ENCODE measurements at places on chromosomes 6 and 20.

DNA sequence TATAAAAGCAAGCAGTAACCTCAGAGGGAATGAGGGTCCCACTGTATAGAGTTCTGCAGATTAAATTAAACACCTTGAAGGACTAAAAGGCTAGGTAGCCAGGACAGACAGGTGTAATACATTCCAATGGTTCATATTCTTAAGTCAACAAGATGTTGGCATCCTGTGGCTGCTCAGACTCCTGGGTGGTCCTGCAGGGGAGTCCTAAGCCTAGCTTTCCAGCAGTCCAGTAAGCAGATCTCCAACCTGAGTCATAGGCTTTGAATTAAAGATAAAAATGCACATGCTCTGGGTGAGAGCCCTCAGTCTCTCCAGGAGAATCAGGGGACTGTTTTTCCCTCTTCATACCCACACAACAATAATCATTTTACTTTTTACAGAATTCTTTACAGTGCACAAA is 307.3 kb upstream of the SUPT3H start:
- no peak for DNase-seq

GRCh38 chr6:157869673-157870302 is 46.7 kb downstream of the SNX9 start:
- DNase-seq: no peak

- DNase-seq: peak; percentile 46
Observed at GRCh38 chr20:36154700-36155628, at the start of gene EPB41L1. EPB41L1 (plus strand) TSS chr20:36154740; CDS start chr20:36173778, 19,038 bp downstream.

DNA sequence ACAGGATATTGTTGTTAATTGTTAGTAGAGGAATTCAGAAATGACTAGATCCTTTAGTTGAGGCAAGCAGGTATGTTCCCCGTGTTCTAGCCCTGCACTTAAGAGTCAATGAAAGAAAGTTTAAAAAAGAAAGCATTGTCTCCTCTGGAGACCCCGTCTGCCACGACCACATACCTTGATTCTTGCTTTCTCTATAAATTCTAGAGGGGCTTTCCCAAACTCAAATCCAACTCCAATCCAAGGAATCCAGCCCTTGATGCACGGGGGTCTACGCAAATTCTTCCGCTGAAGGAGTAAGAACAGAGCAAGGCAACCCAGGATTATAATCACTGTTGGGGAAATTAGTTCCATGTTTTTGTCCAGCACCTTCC is 401 bp downstream of the CYP39A1 start:
- no peak for DNase-seq

DNA sequence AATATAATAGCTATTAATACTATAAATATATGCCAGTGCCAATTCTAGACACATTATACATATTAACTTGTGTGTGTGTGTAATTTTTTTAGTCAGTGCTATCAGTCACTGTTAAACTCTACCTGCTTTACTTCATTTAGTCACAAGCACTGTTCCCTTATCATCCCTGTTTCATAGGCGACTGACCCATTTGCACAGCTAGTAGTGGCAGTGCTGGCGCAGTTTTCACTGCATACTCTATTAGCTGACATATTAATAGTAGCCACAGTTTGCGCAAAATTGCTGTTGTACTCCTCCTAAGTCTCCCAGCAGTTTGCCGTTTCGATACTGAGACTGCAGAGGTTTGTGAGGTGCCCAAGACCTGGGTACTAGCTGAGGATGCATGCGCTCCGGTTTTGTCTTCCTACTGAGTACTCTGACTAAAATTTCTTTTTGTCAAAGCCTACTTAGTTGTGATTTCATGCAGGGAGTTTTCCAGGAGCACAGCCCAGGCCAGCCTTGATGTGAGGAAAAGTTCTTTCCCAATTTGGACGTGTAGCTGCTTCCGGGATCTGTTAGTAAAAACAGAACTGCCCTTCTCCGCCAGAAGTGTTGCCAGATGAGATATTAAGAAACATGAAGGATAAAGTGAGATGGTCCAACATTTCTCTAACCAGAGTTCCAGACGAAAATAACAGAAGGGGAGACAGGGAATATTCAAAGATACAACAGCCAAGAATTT is 5.6 kb downstream of the BAG2 start:
- no peak for DNase-seq

- no peak for DNase-seq
Observed at GRCh38 chr20:15890407-15890982, 682.8 kb downstream of the KIF16B start.

DNA sequence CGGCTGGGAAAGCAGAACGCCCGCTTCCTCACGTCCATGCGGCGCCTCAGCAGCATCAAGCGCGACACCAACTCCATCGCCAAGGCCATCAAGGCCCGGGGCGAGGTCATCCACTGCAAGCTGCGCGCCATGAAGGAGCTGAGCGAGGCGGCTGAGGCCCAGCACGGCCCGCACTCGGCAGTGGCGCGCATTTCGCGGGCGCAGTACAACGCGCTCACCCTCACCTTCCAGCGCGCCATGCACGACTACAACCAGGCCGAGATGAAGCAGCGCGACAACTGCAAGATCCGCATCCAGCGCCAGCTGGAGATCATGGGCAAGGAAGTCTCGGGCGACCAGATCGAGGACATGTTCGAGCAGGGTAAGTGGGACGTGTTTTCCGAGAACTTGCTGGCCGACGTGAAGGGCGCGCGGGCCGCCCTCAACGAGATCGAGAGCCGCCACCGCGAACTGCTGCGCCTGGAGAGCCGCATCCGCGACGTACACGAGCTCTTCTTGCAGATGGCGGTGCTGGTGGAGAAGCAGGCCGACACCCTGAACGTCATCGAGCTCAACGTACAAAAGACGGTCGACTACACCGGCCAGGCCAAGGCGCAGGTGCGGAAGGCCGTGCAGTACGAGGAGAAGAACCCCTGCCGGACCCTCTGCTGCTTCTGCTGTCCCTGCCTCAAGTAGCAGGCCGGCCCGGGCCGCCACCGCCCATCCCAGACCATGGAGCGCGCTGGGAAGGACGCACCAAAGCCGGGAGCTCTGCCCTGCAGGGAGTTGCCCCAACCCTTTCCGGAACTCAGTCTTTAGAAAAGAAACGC is 36.7 kb downstream of the STX11 start:
- no peak for DNase-seq

GRCh38 chr6:31426395-31427354 is 23.3 kb downstream of the MICA start:
- DNase-seq: no peak

GRCh38 chr6:52976591-52977035 is 18.5 kb downstream of the GSTA4 start:
- DNase-seq: no peak

GRCh38 chr6:128238225-128238624 is 282.2 kb downstream of the PTPRK start:
- no peak for DNase-seq

DNA sequence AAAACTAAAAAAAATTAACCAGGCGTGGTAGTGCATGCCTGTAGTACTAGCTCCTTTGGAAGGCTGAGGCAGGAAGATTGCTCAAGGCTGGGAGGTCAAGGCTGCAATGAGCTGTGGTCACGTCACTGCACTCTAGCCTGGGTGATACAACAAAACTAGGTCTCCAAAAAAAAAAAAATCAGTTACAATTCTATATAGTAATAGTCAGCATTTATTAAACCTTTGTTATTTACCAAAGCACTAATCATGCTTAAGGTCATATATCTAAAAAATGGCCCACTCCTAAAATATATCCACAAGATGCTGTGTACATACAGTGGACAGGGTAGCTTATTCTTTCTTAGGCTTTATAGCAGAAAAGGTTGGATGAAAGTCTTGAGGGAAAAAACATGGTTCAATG is 152.4 kb downstream of the TFAP2A start:
- no peak for DNase-seq

DNA sequence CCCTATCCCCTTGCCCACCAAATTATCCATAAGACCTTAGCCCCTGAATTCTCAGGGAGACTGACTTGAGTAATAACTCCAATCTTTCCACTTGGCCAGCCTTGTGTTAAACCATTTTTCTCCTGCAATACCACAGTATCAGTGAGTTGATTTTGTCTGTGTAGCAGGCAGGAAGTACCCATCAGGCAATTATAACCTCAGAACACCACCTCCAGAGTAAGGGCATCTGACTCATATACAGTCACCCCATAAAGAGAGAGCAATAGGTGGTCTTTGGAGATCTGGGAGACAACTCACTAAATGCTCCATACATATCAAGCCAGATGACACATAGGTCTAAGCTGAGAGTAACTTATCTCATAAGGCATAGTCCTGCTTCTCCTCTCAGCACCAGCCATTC is 83.7 kb downstream of the FILIP1 start:
- no peak for DNase-seq

DNA sequence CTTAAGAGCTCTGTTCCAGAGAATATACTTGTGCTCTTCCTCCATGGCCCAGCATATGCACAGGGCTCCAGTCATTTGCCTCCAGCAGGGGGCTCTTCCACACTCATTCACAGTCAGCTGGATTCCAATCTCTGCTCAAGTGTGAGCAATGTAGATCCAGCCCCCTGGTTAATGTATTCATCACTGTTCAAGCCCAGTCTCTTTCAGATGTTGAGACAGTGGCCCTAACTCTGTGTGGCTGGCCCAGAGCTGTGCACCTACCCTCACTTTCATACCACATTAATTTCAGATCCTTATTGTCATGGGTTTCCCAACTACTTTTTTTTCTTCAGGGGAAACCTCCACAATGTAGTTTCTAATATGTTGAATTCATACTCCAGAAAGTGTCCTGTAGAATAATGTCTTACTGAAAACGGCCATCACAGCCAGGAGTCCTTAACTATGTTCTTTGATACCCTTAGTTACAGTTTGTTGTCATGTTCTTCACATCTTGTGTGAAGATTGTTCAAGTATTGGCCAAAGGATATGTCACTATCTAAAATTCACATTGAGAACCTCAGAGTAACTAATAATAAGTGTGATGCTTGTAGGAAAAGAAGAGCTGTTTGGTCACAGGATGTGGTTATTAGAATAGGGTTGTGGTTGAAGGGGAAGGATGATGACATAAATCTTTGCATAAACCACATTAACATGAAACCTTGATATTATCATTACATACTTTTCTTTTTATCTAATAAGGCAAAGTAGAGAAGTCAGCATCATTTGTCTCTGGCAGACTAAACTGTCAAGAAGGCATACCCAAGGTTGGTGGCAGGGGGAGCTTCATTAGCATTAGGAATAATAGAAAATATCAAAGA is 14.4 kb upstream of the HLA-DQA1 start:
- DNase-seq: no peak

- no peak for DNase-seq
Observed at GRCh38 chr6:158849899-158850806, 31.0 kb upstream of the EZR start.

DNA sequence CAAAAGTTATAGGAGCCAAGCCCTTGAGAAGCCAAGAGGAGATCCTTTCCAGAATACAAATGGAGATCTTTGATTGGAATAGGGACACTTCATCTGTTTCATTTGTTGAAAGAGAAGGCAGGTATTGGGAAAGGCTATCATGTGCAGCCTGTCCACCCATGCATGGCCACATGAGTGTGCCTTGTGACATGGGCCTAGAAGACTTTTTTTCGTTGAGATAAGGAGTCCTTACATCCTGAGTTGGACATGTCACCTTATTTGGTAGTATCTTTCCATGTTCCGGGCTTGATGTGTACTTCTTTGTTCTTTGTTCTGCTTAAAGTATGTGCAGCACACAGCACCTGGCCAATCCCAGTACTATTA is 42.1 kb upstream of the SYNCRIP start:
- no peak for DNase-seq

DNA sequence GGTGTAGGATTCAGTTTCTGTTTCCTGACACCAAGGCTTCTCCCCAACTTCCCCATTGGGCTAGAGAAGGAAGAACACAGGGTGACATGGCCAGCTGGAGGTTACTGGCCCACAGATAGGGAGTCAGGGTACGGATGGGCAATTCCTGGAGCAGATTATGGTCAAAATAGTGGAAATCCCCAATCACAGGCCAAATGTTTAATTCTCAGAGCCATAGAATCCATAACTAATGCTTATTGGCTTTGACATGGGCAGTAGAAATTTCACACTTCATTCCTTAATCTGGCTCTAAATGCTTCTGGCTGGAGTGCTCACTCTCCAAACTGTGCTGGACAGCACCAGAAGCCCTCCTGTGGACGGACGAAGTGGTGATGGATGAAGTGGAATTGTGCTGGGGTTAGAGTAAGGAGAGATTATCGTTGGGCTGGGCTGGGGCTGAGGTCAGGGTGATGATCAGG is 887 bp downstream of the SIGLEC1 start:
- DNase-seq: no peak

- no peak for DNase-seq
Observed at GRCh38 chr6:37807656-37808055, 11.9 kb upstream of the ZFAND3 start.

DNA sequence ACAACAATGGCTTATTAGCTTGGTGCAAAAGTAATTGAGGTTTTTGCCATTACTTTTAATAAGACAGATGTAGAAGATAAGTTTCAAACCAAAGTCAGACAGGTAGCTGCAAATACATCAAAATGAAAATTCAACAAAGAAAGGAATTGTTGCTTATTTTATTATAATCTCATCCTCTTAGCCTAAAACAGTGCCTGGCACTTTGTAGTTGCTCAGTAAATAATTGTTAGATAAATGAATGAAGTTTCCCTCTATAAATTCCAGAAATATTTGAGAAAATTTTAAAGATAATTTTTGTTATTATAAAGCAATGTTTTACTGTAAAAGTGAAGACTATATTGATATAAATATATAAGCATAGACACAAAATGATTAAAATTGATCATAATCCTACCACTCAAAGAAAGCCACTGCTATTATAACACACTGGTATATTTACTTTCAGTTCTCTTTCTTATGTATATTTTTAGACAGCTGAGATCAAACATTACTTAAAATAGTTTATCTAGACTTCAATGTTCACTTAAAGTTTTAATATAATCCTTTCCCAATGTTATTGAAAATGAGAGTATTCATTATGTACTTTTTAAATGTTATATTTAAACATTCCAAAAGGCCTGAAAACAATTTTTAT is 42.5 kb downstream of the SESN1 start:
- no peak for DNase-seq

DNA sequence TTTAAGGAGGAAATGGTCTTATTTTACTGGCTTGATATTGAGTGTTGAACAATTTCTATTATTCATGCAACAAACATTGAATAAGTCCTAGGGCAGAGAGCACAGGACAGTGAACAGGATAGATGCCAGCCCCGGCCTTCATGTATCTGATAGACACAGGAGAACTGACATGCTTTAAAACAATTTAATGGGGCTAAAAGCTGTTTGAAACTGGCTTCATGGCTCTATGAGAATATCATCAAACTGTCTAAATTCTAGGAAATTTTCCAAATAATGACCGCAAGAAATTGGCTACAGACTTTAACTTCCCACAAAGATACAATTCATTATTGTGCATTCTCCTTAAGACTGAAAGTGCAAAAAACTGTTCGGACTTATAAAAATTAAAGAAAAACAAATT is 69.0 kb downstream of the ID4 start:
- no peak for DNase-seq

- DNase-seq: no peak
Observed at GRCh38 chr6:107121266-107121665, 6.0 kb upstream of the BEND3 start.

DNA sequence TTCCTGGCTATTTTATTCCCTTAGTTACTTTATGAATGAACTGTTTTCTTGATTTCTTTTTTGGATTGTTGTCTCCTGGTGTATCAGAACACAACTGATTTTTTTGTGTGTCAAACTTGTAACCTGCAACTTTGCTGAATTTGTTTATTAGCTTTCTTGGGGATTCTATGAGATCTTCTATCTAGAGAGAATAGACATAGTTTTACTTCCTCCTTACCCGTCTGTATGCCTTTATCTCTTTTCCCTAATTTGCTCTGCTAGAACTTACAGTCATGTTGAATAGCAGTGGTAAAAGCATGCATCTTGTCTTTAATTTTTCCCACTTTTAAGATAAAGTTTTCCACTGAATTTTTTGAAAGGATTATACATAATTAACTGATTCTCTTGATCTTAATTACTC is 13.2 kb downstream of the RNF146 start:
- DNase-seq: no peak

- DNase-seq: no peak
Observed at GRCh38 chr6:155887421-155887820, 431.8 kb upstream of the NOX3 start.

All from frontal cortex (tissue), 4 donors.